NCI-H2081 (cell line): ENCODE measurements at places on chromosomes 1 and 21.

DNA sequence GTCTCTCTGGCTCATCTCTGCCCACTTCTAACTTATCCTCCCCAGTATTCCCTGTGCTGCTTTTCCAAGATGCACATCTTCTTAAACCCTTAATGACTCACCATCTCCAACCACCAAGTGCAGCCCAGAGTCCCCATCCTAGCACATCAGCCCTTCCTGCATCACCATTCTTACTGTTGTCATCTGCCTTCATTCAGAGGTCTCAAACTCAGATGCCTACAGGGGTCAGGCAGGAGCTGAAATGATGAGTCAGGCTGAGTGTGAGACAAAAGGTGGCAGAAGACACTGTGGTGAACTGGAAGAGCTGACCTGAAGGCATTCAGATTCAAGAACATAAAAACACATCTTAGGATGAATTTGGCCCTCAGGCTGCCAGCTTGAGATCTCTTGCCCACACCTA, 34.6 kb downstream of the OLFML2B start:
- no peak for DNase-seq

DNA sequence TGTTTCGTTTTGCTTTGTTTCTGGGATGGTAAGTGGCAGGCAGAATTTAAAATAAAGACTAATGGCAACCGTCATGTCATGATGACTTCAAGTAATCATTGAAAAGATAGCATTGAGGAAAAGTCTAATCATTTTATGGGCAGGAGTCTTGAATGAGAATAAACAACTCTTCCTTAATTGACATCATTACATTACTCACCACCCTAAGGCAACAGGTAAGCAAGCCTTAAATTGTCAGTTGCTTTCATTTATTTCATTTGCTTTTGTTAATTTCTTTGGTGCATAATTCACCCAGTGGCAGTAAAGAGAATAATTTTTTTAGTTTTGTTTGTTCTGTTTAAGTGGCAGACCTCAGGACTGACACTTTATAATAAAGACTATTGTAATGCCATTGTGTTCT, 669.0 kb downstream of the RWDD3 start:
- DNase-seq = peak; percentile 20

DNA sequence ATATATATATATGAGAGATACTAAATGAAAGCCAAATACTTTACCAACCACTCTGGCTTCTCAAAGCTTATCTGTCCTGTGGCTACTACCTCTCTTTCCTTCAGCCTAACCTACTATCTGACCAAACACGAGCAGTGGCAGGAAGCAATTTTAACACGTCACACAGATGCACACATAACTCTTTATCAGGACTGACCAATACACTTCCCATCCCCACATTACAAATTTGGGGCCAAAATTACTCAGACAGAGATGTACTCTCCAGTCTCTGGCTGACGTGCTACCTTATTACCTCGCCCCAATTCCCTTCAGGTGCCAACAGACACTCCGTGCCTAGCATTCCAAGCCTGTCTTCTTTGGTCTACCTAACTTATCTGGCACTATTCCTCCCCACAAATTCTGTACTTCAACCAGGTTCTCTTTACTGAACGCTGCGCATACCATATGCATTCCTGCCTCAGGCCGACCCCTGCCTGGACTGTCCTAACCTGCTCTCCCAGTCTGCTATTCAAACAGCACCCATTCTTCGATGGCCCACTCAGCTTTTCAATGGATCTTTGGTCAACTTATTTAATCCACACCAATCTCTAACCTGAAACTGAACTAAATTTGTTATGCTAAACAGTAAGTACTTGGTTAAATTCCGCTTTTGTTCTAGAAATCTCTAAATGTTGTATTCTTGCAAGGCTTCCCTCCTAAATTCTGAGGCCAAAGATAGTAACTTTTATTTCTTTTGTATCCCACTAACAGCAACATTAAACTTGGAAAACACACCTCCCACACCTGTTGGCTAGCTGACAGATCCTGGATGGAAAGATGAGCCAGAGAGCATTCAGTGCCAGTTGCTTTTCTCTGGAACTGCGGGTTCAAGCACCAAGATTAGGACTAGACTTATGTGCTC, 27.9 kb downstream of the RERE start:
- no peak for DNase-seq

GRCh38 chr1:5975133-5975880, 16.9 kb downstream of the NPHP4 start:
- peak; percentile 36 for DNase-seq

DNA sequence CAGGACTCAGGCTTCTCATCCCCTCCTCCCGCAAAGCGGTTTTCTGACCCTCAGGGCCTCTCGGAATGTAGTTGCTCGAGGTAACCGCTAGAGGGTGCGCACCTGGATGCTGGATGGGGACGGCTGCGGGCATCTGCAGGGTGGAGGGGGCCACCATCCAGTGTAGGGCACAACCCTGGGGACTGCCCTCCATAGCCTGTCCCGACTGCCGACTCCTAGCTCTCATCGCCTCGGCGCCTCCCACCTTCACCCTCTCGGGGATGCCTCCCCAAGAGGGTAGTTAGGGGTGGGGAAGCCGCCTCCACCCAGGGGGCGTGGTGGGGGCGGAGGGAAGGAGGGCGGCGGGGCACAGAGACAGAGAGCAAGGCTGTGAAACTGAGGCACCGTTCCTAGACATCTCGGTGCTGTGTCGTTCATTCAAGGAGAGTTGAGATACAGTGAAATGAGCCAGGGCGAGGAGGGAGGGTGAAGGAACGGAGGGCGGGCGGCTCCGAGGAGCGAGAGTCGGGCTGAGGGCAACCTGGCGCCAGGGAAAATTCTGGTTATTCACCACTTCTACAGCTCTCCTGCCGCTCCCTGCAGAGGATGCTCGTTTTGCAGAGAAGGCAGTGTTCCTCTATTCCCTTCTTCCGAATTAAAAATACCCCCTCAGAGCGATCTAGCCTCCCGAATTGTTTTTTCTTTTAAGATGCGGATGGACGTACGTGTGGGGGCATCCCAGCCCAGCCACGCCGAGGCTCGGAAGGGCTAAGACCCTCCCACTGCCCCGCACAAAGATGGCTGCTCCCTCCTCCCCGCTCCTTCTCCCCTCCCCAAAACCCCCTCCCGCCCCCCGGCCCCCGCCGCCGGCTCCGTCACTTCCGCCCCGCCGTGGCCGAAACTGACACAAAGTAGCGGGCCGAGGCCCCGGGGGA, at the start of gene ATP8B2:
Gene ATP8B2 (plus strand): TSS at position 857 of the 914 bp plus-strand sequence. CDS start 2,617 bp downstream, outside the sequence.
- peak; percentile 83 for DNase-seq

- DNase-seq = no peak
These were observed 171.0 kb downstream of the DENND1B start for GRCh38 chr1:197604302-197604701.

DNA sequence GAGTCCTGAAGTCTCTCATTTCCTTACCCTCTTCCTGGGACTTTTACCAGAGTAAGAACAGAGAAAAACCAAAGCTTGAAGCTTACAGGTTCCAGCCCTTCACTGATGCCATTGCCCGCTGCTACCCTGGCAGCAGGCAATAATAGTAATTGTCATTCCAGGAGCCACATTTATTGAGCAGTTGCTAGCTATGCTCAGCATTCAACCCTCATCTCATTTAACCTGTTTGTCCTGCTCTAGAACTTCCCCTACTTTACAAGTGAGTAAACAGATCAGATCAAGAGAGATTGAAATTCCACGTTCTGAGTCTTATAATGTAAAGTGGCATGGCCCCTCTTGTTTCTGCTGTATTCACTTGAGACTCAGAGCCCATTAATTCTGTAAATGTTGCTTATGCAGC, 80.4 kb downstream of the ATP1A1 start:
- DNase-seq = no peak

- no peak for DNase-seq
These were observed 211.1 kb downstream of the SMYD3 start for GRCh38 chr1:246295968-246296367.

DNA sequence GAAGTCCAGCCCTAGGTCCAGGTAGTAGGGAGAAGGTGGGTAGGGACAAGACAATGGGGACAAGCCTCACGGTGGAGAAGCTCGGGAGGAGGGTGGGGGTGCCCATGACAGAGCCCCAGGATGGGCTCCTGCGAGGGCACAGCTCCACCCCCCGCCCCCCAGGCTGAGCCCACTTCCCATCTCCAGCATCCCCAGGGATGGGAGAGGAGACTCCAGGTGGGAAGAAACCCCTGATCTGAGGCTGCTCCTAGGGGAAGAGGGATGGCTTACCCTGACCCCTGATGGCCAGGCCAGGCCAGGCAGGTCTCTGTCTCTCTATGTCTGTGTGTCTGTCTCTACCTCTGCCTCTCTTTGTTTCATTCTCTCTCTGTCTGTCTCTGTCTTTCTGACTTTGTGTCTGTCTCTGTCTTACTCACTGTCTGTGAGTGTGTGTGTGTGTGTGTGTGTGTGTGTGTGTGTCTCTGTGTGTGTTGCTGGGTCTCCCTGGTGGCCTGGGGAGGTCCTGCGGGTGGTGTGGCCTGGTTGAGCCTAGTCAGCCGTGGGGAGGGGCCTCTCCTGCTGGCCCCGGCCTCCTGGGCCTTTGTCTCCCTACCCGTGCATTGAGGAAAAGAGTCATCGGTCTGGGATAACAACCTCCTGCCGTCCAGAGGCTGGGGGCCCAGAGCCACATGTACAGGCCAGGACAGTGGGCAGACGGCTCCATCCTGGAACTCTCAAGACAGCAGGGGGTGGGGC, 45.7 kb downstream of the WNT9A start:
- DNase-seq = no peak

GRCh38 chr1:93824834-93825233, 54.2 kb downstream of the DNTTIP2 start:
- no peak for DNase-seq

DNA sequence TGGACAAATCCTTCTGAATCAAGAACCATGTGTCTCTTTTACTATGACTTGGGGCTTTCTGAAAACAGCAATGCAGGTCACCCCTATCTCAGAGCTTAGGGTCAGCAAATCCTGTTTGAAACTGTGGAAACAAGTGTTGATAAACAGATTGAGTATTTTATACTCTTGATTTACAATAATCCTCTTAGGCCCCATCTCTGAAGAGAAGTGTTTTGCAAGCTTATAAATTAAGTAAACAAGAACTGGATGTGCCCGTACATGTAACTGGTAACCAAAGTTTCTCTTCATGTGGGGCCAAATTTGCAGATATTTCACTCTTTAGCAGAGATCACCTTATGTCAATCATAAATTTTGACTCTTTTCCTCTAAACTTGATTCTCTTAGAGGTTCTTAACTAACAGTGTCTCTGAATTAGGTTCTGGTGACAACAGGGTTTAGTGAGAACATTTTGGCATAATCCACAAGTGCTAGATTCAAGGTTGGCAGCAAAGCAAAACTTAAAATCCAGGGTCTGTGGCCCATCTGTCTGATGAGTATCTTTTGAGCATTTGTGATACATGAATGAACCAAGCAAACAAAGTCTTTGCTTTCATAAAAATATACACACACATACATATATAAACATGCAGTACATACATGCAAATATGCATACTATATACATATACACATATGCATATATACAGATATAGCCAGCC, 183.0 kb upstream of the HOOK1 start:
- no peak for DNase-seq

DNA sequence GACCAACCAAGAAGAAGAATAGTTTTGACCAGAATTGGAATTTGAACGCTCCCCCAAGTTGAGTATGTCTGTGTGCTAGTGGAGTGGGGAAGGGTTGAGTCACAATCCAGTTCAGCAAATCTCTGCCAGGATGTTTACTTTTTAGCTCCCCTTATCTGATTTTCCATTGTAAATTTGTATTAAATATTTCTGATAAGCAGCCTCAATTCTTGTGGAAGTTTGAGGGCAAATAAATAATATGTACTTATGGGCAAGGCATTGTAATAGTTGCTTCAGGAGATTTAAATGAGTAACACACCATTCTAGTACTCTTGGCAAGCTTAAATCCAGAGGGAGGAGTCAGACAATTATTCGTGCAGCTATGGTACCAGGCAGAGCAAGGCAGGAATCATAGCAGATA, 14.4 kb downstream of the CXADR start:
- DNase-seq = no peak

DNA sequence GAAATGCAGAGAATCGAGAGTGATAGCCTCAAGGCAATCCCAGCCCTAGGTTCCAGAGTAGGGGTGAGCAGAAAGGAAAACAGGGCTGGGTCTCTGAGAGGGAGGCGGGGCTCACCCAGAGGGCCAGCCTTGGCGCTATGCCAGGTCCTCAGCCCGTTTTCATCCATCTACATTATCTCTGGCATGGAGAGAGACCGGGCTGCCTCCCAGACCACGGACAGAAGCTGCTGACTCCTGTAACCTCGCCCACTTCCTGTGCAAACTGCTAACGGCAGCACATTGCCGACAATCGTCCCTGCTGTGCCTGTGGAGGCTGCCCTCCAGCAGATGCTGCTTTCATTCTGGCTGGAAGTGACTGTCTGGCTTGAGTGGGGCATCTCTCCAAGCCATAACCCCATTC, 569.1 kb downstream of the NPHP4 start:
- no peak for DNase-seq

DNA sequence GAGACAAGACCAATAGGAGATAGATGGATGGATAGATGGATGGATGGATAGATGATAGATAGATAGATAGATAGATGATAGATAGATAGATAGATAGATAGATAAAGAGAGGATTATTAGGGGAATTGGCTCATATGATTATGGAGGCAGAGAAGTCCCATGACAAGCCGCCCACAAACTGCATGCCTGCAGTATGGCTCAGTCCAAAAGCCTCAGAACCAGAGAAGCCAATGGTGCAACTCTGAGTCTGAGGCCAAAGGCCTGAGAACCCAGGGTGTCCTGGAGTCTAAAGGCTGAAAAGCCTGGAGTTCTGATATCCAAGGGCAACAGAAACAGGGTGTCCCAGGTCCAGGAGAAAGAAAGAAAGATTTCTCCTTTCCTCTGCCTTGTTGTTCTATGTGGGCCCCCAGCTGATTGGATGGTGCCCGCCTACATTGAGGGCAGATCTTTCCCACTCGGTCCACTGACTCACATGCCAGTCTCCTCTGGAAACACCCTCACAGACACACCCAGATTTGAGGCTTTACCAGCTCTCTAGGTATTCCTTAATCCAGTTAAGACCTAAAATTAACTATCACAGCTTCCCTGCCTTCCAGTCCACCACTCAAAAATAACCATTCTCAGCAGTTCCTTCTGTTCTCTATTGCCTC, 39.6 kb upstream of the IRF2BP2 start:
- DNase-seq = no peak
